ENCODE measurements at places on chromosomes 5 and 9.

GRCh38 chr5:97909541-97909940, 726.5 kb upstream of the RIOK2 start:
- no peak for DNase-seq

- no peak for DNase-seq
Observed at GRCh38 chr5:43663916-43664315, 60.9 kb downstream of the NNT start.

DNA sequence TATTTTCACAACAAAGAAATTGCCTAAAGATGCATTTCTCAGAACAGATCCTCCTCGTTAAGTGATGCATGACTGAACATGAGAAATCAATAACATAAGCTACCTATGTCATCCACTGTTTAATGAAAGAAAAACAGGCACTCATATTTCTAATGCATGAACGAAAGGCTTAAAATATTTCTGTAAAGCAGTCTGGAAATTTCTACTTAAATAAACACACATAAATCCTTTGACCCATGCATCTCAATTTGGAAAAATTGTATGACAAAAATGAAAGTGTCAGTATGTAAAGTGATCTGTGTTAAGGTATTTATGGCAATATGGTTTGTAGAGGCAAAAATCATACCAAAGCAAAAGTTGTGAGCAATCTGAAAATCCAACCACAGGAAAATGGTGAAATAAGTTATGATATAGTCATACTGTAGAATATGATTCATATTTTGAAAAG, 399.2 kb upstream of the GRAMD2B start:
- no peak for DNase-seq

DNA sequence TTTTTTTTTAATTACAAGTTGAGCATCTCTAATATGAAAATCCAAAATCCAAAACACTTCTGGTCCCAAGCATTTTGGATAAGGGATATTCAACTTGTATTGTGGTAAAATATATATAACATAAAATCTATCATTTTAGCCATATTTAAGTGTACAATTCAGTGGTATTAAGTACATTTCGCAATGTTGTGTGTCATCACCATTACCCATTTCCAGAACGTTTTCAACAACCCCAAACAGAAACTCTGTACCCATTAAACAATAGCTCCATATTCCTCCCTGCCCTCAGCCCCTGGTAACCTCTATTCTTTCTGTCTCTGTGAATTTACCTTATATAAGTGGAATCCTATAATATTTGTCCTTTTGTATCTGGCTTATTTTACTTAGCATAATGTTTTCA, 24.9 kb downstream of the TICAM2 start:
- no peak for DNase-seq

DNA sequence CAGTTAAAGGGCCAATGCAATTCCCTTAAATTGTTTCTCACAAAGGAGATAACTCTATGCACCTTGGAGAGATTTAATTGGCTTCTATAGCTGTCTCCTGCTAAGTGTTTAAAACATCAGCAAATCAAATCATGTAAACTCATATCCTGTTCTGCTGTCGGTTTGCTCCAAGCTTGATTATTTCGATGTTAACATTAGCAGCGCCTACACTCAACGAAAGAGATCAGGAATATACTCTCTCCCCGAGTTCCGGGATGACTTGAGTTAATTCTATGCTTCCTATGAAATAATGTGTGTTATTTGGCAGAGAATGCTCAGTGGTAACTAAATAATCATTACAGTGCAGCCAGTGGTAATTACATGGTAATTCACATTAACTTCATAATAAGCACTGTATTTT, 338.6 kb downstream of the EBF1 start:
- DNase-seq = no peak

- no peak for DNase-seq
Observed at GRCh38 chr9:5230554-5230953, 665 bp upstream of the INSL4 start.

DNA sequence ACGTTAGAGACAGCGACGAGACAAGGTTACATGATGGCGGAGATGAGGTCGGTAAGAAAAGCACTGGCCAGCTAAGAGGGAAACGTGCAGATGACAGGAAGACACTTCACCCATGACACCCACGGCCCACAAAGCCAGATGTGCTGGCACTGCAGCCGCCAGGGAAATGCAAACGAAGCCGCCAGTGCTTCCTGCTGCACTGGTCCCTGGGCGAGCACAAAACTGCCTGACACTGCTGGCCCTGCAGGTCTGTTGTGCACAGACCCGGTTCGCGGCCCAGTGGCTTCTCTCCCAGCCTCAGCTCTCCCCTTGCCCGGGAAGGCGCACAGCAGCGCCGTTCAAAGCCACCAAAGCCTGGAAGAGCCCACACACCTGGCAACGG, 20.3 kb downstream of the QSOX2 start:
- no peak for DNase-seq

DNA sequence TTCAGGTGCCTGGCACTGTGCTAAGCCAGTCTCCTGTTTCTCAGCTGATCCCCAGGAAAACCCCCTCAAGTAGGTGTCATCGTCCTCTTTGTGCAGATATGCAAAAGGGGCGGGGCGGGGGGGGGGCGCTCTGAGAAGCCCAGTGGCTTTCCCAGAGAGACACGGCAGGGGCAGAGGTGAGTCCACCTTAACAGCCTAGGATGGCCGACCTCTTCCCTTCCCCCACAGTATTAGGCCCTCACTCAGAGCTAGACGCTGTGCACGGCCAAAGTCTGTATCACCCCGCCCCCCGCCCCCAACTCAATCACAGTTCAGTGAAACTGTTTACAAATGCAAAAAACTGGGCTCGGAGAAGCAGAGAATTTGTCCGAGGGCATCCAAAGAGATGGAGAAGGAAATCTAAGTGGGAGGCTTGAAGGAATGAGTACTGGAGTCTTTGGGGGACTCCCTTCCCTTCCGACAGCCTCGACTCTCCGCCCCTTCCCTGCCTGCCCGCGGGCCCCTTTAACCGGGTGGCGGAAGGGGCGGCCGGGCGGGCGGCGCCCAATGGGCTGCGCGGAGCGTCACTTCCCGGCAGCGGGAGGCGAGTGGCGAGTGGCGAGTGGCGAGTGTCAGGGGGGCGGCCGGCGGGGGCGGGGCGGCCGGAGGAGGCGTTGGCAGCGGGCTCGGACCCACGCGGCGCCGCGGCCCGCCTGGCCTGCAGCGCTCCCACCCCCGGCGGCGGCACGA, at the start of gene ERGIC1:
Gene ERGIC1, plus strand, starts transcription at position 566 of the 729 bp plus-strand sequence. Its CDS starts 163 bp downstream, at position 729.
- peak; percentile 88 for DNase-seq

DNA sequence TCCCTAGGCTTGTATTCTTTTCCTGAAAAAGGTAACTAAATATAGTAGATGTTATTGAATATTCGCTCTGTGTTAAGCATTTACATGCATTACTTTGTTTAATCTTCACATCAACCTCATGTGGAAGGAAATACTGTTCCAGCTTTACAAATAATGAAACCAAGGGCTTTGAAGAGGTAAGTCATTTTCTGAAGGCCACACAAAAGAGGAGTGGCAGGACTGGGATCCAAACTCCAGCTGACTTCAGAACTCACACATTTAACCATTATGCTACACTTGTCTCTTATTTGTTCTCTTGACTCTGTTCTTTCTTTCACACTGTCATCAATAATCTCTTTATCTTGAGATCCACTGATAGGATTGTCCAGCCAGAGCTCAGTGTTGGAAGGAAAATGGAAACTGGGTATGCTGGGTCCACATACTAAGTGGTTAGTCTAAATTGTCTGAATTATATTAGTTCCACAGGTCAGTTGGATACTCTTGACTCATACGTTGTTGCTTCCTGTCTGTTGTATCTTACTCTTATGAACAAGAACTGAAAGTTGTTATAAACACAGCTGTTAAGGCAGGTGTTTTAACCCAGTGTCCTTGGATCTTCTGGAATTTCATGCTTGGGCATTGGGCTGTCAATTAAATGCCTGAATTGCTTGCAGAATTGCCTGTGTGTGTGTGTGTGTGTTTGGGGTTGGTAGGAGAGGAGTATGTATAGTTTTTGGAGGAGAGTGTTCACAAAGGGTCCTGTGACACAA, 65.6 kb downstream of the TLE4 start:
- no peak for DNase-seq

- DNase-seq = no peak
Observed at GRCh38 chr5:55360190-55360589, 52.4 kb downstream of the MTREX start.

- no peak for DNase-seq
Observed at GRCh38 chr9:7871977-7872730, 72.6 kb upstream of the DMAC1 start.

DNA sequence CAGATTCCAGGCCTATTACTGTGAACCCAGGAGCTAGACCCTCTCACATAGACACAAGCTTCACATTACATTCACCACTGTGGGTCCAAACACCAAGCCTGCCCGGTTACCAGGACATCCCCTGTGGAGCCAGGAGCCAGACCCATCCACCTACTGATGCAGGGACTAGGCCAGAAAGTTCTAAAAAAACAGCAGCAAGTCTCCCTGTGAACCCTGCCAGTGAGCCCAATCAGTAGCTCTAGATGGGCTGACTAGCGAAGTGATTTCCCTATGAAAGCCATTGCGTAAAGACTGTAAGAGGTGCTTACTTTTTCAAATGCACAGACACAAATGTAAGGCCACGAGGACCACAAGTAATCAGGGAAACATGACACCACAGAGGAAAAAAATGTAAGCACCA, 352.3 kb downstream of the TMEM161B start:
- no peak for DNase-seq

- no peak for DNase-seq
Observed at GRCh38 chr9:95435074-95435728, 81.6 kb downstream of the PTCH1 start.

DNA sequence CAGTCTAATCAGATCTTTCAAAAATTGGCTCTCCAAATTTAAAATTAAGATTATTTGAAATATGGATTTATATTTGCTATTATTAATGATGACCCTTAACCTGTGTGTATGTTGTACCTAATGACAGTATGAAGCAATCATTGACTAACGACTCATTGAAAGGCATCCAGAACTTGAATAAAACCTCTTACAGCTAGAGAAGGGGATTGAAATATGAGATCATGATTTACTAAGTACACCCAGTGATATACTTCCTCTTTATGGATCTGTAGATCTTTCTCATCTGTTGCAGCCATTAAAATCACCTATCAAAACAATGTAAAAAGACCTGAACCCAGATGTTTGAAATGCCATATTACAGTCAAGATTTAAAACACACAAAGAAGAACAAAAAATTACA, 126.5 kb downstream of the RPS23 start:
- DNase-seq = no peak

- DNase-seq = no peak
Observed at GRCh38 chr5:90402521-90403255, 6.9 kb downstream of the CETN3 start.

DNA sequence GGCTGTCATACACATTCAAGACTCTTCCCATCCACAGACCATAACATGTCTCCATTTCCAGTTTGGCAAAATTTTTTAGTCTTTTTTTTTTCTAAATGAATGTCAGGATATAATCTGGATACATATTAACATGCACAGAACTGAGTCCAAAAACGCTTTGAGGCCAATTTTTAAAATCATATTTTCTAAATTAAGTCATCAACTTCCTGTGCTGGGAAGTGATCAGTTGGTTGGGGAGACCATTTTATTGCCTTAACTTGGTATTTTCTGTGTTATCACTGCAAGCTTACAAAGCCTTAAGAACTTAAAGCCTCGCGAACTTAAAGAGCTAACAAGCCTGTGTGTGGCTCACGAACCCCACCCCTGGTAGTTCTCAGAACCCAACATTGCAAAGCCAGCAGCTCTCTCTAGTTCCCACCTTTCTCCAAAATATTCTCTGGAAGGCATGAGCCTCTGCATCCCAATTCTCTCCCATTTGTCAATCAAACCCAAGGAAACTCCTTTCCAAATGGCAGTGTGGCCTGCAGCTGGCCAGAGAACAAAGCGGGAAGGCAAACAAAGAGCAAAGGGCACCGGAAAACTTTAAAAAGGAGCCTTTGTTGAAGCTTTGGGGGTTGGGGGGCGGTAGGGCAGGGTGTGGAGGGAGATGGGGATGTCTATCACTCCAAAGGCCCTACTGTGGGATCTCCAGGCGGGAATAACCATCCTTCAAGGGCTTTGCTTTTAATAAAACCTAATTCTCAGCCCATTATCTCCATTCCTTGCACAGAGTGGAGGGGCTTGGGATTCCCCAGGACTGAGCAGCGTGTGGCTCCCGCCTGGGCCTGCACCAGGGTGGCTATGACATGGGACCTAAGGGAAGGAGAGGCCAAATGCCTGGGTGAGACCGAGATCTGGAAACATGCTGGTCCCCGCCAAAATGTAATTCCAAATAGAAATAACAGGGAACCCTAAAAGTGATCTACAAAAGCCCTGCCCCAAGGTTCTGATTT, 65.0 kb downstream of the ROR2 start:
- no peak for DNase-seq

GRCh38 chr5:109246841-109247592, 162.8 kb downstream of the PJA2 start:
- DNase-seq = no peak

- no peak for DNase-seq
Observed at GRCh38 chr5:81626524-81626923, 124.4 kb downstream of the SSBP2 start.

GRCh38 chr5:157602505-157602904, 26.9 kb upstream of the ADAM19 start:
- no peak for DNase-seq

DNA sequence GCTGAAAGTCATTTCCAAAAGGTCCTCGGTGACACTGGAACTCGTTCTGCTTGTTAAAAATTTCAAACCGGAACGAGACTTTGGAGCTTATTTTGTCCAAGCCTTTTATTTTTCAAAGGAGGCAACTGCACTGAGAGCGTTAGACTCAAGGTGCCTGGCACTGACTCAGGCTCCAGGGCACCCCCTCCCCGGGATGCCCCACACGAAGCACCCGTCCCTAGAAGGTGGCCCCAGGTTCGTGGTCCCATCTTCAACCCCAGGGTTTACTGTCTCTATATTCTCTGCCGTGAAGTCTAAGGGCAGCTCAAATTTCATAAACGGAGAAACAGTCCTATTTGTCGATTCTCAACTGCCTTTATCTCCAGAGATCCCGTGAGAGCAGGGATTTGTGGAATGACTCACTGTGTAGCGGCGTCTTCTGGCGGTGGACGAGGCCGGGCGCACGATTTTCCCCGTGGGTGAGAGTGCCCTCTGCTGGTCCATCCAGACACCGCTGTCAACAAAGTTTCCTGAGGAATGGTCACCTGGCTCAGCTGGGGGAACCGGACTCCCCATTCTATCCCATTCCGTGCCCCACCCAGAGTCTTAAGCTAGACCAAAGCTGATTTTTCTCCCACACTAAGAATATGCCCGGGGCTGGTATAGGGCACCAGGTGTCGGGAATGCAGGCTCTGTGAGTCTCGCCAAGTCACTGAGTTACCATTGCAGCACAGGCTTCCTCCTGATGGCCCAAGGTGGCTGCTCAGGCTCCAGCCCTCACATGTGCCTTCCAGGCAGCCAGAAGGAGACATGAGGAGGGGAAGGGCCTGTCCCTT, 27.1 kb upstream of the SLC6A19 start:
- DNase-seq = peak; percentile 63

- no peak for DNase-seq
Observed at GRCh38 chr9:27352457-27353165, 55.7 kb upstream of the EQTN start.

GRCh38 chr5:94480486-94480885, 137.9 kb downstream of the KIAA0825 start:
- DNase-seq = no peak

All from hematopoietic multipotent progenitor cell treated with erythropoietin and hydrocortisone succinate and interleukin-3 and kit ligand, for 6 days (in vitro differentiated cells).